ENCODE measurements at places on chromosomes 5 and 9.
A peak's percentile ranks its signal among the peaks of the same experiment; 100 is the strongest.

- no peak overlapping the region for H3K4me3 ChIP-seq
- no peaks in the 10 kb centered on the region for H3K36me3 ChIP-seq
- no peak for DNase-seq
- H3K4me1 ChIP-seq, result peaks cover 17% of the 10 kb centered on the region
- no peak overlapping the region for H3K27ac ChIP-seq
Observed at GRCh38 chr9:16245756-16246440, 624.6 kb downstream of the BNC2 start.

DNA sequence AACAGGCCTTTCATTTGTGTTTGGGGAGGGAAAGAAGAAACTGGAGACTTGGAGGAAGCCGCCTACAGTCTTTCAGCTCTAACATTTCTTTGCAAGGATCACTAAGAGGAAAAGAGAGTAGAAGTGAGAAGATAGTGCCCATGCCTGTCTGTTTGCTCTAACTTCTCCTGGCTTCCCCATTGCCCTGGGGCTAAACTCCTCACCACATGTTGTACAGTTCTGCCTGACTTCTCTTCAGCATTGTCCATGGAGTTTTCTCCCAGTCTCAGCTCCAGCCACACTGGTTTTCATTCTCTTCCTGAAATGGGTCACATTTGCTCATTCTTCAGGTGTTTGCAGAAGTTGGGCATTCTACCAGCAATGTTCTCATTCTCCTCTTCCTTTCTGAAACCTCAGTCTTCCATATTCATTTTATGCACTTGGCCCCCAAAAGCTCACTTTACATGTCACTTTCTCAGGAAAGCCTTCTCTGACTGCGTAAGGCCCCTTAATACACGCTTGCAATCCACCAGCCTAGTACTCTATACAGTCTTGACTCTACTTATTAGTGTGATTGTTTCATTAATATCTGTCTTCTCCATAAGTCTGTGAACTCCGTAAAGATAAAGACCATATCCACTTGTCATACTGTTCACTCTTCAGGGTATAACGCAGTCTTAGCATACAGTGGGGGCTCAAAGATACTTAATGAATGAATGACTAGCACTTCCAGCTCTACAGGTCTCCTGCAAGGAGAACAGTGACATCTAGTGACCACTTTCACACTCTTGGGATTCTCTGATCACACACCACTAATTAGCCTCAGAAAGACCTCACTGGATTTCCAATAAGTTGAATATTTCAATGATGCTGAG lies 40.2 kb upstream of the TRIM32 start:
- no peak overlapping the region for H3K4me3 ChIP-seq
- H3K27ac ChIP-seq, result no peak overlapping the region
- H3K4me1 ChIP-seq, result peaks cover 9% of the 10 kb centered on the region
- no peaks in the 10 kb centered on the region for H3K36me3 ChIP-seq

GRCh38 chr5:39014561-39014960 lies 59.6 kb downstream of the RICTOR start:
- no peak for DNase-seq
- H3K4me1 ChIP-seq, result peaks cover 16% of the 10 kb centered on the region
- no peaks in the 10 kb centered on the region for H3K27me3 ChIP-seq

DNA sequence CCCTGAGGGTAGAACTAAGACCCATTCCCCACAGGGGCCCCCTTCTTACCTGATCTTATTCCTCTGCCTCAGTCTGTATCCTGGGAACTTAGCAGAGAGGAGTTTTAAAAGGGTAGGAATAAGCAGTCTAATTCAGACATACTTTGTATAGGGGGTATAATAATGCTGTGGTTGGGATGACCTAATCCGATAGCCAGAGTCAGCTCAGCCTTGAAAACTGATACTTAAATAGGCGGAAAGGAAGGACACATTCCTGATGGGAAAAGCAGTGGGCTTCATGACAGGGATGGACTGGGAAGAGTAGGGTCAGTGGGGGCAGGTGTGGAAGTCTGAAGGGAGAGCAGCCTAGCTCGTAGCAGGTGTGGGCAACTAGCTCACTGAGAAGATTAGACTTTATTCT lies 52.2 kb upstream of the TESK1 start:
- H3K27ac ChIP-seq, result no peak overlapping the region
- peaks cover 26% of the 10 kb centered on the region for H3K36me3 ChIP-seq
- H3K4me1 ChIP-seq, result peaks cover 5% of the 10 kb centered on the region
- DNase-seq, result no peak
- H3K4me3 ChIP-seq, result no peak overlapping the region

- no peak overlapping the region for H3K4me3 ChIP-seq
- no peaks in the 10 kb centered on the region for H3K27me3 ChIP-seq
- DNase-seq, result peak; percentile 17
- peaks cover 4% of the 10 kb centered on the region for H3K4me1 ChIP-seq
- H3K27ac ChIP-seq, result no peak overlapping the region
Observed at GRCh38 chr5:121503111-121503840, 348.4 kb upstream of the FTMT start.

GRCh38 chr9:98228392-98229089 lies 26.9 kb downstream of the TBC1D2 start:
- H3K4me1 ChIP-seq, result no peaks in the 10 kb centered on the region
- H3K27me3 ChIP-seq, result no peaks in the 10 kb centered on the region
- no peak overlapping the region for H3K27ac ChIP-seq
- DNase-seq, result no peak
- H3K4me3 ChIP-seq, result no peak overlapping the region

DNA sequence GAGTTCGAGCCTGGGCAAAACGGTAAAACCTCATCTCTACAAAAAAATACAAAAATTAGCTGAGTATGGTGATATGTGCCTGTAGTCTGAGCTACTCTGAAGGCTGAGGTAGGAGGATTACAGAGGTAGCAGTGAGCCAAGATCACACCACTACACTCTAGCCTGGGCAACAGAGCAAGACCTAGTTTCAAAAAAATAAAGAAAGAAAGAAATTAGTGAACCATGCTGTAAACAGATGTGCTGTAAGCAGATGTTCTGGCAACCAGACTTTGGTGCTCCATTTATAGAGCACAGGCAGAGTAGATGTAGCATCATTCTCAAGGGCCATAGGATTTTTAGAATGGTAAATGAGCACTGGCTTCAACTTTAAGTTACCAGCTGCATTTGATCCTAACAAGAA lies 115.4 kb downstream of the ST8SIA4 start:
- no peak for DNase-seq
- no peak overlapping the region for H3K4me3 ChIP-seq
- no peak overlapping the region for H3K27ac ChIP-seq
- no peaks in the 10 kb centered on the region for H3K36me3 ChIP-seq

DNA sequence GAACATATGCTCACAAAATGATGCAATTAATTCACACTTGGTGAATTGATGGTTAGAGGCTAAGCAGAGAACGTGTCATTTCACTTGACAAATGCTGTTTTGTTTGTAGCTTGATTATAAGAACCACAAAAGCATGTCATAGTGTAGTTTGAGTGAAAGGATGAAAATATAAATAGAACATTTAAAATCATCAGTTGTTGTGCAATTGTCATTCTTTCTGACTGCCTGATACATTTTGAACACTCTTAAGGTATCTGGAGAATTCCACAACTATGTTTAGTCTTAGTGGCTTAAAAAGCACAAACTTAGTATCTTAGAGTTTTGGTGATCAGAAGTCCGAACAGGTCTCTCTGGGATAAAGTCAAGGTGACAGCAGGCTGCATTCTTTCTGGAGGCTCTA lies 129.4 kb downstream of the BASP1 start:
- no peaks in the 10 kb centered on the region for H3K36me3 ChIP-seq
- H3K4me3 ChIP-seq, result no peak overlapping the region
- H3K27ac ChIP-seq, result no peak overlapping the region
- H3K4me1 ChIP-seq, result no peaks in the 10 kb centered on the region

- H3K36me3 ChIP-seq, result no peaks in the 10 kb centered on the region
- H3K4me3 ChIP-seq, result no peak overlapping the region
- H3K27me3 ChIP-seq, result no peaks in the 10 kb centered on the region
- H3K4me1 ChIP-seq, result no peaks in the 10 kb centered on the region
Observed at GRCh38 chr5:167402671-167403070, 888.8 kb upstream of the WWC1 start.

DNA sequence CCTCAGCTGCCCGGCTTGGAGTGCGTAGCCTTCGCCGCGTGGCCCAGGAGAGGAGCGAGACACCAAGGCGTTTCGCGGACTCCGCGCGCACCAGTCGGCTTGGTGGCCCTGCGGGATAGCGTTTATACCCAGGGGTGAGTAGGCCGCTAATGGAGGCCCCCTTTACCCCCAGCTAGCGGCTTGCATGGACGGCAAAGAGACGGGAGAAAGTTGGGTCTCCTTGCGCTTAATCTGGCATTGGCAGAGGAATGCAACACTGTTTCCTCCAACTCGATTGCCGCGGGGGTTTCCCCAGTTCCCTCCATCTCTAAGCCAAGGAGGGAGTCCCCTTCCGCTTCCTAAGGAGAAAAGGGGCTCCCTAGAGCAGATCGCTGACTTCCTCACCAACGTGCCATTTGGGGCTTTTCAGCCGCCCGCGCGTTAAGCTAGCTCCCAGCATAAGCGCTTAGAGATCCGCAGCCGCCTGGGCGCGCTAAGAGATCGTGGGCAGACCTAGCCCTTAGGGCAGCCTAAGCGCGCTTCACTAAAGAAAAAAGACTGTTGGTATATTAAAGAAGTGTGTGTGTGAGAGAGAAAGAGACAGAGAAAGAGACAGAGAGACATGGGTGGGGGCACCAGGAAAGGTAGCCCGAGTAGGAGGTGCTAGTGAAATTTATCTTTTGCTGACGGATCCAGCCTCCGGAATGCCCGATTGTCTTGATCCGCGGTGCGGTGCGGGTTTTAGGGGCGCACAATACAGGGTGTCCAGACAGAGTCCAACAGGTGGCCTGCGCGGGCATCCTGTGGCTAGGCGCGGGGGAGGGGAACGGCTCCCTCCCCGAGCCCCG lies 597.9 kb upstream of the SGCD start:
- peaks cover 28% of the 10 kb centered on the region for H3K27me3 ChIP-seq
- H3K36me3 ChIP-seq, result no peaks in the 10 kb centered on the region
- peaks cover 12% of the 10 kb centered on the region for H3K4me1 ChIP-seq

DNA sequence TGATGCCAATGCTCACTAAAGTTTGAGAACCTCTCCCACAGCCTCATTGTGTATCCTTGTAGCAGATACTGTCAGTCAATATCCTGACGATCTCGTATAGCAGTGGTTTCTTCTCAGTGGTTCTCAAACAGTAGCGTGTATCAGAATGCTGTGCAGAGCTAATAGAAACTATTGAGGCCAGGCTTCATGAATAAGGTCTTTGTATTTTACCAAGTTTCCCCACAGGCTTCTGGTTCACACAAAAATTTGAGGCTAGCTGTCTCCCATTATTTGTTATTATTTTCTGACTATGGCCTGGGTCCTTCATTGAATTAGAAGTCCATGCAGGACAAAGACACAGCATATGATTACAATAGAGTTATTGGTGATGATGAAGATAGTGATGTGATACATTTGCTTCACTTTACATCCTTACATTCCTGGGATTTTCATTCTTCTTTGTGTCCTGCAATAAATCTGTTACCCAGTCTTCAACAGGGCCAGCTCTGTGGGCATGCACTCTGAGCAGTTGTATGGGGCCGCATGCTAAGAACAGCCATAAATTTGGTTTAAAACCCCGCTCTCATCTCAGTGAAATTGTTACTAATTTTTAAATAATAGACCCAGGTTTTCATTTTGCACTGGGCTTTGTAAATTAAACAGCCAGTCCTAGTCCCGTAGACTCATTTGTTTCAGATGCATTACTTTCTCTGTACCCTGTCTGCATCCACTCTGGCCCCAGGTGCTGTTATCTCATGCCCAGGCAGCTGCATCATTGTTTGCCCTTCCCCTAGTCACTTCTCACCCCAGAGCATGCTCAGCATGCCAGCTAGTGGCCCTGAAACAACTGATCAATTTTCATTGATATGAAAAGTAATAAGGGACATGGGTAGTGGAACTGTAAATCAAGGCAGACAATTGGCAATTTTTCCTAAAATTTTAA lies 199.9 kb upstream of the PIK3R1 start:
- H3K4me3 ChIP-seq, result no peak overlapping the region
- no peaks in the 10 kb centered on the region for H3K4me1 ChIP-seq
- no peaks in the 10 kb centered on the region for H3K27me3 ChIP-seq
- DNase-seq, result peak; percentile 16
- no peaks in the 10 kb centered on the region for H3K36me3 ChIP-seq

DNA sequence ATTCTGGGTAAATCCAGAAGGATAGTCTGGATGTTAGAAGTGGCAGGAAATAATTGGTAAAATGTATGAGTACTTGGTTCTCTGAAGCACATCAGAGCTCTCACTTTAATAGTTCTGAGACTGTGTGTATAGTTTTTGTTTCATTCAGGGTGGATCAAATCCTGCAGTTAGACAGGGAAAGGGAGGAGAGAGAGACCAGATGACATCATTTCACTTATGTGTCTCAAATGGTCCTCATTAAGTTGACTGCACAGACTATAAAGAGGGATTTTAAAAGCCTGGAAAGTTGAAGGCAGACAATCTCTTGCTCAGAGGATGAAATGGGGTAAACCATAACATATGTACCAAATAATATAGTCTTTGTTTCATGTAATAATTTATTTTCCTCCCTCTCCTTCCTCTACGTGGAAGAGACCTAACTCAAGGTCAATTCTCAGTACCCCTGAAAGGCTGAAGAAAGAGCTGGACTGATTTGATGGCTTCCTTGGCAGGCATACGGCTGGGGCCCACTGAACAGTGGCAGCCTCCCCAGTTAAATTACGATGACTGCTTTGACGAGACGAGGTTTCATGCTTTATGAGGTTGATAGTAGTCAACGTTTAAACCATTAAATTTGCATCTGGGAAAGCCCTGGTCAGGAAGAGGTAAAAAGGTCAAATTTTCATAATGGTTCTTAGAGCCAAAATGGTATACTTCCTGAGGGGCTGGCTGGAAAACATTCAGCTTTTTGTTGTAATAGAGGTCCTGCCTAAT lies 395.1 kb upstream of the RPS23 start:
- H3K4me1 ChIP-seq, result no peaks in the 10 kb centered on the region
- H3K4me3 ChIP-seq, result no peak overlapping the region
- H3K27me3 ChIP-seq, result no peaks in the 10 kb centered on the region
- no peaks in the 10 kb centered on the region for H3K36me3 ChIP-seq

DNA sequence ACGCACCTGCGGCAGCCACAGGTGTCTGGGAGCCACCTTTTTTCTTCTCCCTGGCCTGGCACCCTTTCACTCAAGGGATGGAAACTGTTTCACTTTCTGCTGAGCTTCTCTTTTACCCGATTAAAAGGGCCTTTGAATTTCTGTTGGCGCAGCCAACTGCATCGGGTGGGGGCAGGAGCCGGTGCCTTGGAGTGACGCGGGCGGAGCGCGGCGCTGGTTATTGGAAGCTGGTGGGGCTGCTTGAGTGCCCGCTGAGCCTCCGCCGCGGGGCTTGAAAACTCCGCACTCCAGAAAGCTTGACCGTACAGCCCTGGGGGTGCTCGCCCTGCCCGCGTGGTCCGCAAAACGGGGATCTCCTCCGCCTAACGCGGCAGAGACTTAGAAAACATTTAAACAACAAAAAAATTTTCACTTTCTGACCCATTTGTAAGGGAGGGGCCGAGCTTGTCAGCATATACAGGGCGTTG lies 52.0 kb upstream of the TJP2 start:
- no peak overlapping the region for H3K27ac ChIP-seq
- peak overlapping the region; percentile 70 for H3K4me3 ChIP-seq
- peak; percentile 74 for DNase-seq
- no peaks in the 10 kb centered on the region for H3K27me3 ChIP-seq
- peaks cover 5% of the 10 kb centered on the region for H3K4me1 ChIP-seq
- no peaks in the 10 kb centered on the region for H3K36me3 ChIP-seq

All from SK-N-SH (cell line).